ENCODE measurements at places on chromosomes 16 and 17. TPM values are rescaled to one million over a fixed set of nuclear protein-coding genes. Genes with fewer than 3 reads are reported as not detected.

- no peak for DNase-seq
These were observed 282.2 kb downstream of the MAF start for GRCh38 chr16:79318143-79318899.

- no peak for DNase-seq
These were observed 66.4 kb downstream of the METRNL start for GRCh38 chr17:83145831-83146230.

GRCh38 chr16:86406056-86406455 lies 104.3 kb upstream of the FOXF1 start:
- DNase-seq: no peak

DNA sequence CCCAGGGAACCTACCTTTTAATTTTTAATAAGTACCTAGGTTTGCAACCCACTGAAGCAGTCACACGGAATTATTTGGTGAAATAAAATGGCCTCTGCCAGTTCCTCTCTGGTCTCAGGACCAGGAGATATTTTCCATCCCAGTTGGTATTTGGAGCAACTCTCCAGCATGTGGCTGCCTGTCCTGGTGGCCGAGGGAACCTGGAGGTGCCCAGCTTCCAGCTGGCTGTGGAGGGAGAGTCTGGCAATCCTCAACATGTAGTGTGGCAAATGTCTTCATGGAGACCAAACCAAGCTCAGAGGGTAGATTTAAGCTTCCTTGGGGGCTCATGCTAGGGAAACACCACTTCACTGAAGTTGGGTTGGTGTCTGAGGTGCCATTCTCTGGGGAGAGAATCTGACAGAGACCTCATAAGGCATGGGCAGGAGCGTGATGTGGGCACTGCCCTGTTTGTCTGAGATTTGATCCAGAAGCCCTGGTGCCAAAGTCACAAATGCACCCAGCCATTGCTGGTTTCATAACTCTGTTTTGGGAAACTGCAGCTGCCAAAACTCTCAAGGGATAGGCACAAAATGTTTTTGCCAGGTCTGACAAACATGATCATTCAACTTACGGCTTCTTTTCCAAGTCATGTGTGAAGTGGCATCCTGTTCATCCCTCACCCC lies 2.8 kb downstream of the MT1X start:
- DNase-seq: no peak

- no peak for DNase-seq
These were observed 77.2 kb downstream of the BRIP1 start for GRCh38 chr17:61786088-61786487.

GRCh38 chr16:9061358-9061813 lies 30.1 kb upstream of the HAPSTR1 start:
- peak; percentile 68 for DNase-seq

The RILP gene
- 103 TPM for total RNA-seq

- DNase-seq: peak; percentile 51
These were observed 669 bp downstream of the RNF167 start for GRCh38 chr17:4940555-4941318.
